ENCODE measurements at places on chromosomes 16 and 17. TPM values are rescaled to one million over a fixed set of nuclear protein-coding genes. Genes with fewer than 3 reads are reported as not detected.

DNA sequence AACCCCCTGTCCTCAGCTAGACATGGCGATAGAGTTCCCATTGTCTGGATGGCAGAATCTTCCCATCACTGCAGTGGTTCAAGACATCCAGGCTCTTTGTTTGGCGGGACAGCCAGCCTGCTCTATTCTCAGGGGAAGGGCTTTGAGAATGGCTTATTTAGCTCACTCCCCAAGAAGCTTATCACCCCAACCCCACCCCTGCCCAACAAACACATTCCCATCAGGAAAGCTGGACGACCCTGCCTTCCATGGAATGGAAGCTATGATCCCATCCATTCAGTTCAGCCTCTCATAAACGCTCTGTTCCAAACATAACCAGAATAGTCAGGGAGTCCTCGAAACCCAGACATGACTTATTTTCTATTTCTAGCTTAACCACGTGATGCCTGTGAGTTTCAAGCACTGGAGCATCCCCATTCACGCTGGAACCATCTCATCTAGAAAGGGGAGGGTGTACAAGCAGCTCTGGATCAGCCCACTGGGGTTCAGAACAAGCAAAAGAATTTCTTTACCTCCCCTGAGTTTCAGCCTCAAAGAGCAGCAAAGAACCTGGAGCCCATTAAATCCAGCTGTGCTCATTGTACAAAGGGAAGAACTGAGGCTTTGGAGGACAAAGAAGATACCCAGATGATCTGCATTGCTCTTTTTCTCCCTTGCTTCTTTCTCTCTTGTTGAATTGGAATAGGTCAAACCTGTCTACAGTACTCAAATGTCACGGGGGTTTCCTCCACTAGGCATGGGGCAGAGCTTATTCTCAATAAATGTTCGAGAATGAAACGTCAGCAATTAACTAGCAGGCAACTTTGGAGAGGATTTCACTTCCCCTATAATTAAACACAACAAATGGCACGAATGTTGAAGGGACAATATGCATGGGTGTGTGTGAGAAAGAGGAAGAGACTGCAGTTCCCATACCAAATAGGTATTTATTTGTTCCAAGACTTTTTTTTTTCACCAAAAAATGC, 93.1 kb downstream of the XYLT1 start:
- no peak for DNase-seq

Gene KRT24
- 0.25 TPM for polyA plus RNA-seq

- no peak for DNase-seq
Observed at GRCh38 chr17:28737316-28737715, 6.5 kb upstream of the TRAF4 start.

DNA sequence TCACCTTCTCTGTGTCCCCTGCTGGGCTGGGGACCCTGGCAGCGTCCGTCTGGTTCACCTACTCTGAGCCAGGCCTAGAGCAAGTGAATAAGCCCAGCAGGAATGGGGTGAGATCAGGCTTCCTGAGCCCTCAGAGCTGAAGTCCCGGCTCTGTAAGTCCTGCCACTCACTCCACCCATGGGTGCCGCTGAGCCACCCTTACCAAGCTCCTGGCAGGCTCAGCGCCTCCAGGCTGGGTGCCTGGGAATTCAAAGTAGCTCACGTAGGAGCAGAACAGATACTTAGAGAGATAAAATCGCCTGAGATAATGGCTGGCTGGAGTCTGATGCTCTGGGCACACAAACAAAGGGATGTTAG, 9.8 kb upstream of the LASP1NB start:
- no peak for DNase-seq

- peak; percentile 53 for DNase-seq
Observed at GRCh38 chr16:89257281-89257731, 39.8 kb downstream of the ZNF778 start.
